ENCODE measurements at places on chromosomes 12 and 14.

- no peak for DNase-seq
Observed at GRCh38 chr12:22551624-22552023, 7.3 kb upstream of the C2CD5 start.

- no peak for DNase-seq
Observed at GRCh38 chr12:2013527-2014223, 9.4 kb upstream of the DCP1B start.

DNA sequence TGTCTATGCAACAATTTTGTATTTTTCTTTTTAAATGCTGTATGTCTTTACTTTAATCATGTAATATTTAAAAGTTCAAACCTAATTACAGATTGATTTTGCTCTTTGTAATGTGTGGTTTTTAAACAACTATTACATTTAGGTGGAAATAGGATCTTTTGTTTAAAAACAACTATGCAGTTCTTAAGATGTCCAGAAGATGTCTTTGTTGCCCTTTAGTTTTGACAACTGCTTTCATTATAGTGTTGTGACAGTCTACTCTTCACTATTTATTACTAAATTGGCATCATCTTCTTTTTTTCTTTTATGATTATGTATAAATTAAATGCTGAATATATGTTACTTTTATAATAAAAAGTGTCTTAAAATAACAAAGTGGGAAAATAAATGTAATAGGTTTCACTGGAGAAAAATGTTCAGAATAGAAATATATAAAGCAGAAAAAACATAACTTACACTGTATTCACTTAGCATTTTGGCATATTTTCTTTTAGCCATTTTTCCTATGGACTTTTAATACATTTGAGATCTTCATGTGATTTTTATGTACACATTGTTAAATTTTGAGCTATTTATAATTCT is 27.1 kb upstream of the PCNX4 start:
- peak; percentile 22 for DNase-seq

DNA sequence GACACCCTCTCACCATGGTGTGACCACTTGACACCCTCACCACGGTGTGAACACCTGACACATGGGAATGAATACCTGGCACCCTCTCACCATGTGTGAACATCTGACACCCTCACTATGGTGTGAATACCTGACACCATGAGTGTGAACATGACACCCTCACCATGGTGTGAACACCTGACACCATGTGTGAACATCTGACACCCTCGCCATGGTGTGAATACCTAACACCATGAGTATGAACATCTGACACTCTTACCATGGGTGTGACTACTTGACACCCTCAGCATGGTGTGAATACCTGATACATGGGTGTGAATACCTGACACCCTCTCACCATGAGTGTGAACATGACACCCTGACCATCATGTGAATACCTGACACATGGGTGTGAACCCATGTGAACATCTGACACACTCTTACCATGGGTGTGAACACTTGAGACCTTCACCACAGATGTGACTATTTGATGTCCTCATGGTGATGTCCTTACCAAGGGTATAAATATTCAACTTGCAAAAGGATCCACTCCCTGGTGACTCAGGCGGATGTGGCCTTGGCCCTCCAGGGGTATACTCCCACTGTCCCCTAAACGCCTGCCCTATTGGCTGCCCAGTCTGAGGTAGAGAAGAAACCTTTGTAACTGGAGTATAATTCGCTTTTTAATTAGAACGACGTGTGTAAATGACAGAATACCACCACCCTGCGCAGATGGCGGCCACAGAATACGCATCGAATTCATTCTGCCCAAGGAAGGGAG is 29.1 kb downstream of the RFLNA start:
- no peak for DNase-seq

GRCh38 chr14:104333646-104334423 is 195.4 kb downstream of the KIF26A start:
- DNase-seq, result no peak

GRCh38 chr12:111785651-111786050 is 18.9 kb downstream of the ALDH2 start:
- no peak for DNase-seq

DNA sequence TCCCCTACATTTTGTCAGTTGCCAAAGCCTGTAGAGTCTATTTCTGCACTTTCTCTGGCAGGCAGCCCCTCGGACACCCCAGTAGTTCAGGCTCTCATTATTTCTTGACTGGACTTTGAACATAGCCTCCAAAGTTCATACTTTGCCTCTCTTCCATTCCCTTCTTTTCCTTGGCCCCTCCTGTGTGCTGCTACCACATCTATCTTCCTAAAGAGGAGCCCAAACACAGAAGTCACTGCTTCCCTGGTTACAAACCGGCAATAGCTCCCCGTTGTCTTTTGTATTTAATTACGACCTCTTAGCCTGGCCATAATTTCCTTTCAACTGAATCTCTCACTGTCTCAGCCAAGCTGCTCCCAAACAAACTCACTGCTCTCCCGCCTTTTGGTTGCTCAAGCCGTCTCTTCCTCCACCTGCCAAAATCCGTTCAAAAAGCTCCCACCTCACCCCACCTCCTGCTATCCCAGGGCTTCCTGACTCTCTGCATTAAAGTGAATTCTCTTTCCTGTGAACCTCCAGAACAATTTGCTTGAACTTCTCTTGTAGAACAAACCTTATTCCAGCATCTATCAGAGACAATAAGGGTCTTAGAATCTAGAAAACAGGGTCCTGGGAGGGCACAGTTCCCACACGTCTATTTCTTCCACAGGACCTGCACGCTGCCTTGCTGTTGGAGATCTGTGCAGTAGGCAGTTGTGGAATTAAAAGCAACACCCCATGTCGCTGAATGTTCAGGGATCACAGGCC is 46.9 kb downstream of the PRMT8 start:
- DNase-seq, result no peak

GRCh38 chr12:6469609-6470374 is 685 bp downstream of the VAMP1 start:
- no peak for DNase-seq

DNA sequence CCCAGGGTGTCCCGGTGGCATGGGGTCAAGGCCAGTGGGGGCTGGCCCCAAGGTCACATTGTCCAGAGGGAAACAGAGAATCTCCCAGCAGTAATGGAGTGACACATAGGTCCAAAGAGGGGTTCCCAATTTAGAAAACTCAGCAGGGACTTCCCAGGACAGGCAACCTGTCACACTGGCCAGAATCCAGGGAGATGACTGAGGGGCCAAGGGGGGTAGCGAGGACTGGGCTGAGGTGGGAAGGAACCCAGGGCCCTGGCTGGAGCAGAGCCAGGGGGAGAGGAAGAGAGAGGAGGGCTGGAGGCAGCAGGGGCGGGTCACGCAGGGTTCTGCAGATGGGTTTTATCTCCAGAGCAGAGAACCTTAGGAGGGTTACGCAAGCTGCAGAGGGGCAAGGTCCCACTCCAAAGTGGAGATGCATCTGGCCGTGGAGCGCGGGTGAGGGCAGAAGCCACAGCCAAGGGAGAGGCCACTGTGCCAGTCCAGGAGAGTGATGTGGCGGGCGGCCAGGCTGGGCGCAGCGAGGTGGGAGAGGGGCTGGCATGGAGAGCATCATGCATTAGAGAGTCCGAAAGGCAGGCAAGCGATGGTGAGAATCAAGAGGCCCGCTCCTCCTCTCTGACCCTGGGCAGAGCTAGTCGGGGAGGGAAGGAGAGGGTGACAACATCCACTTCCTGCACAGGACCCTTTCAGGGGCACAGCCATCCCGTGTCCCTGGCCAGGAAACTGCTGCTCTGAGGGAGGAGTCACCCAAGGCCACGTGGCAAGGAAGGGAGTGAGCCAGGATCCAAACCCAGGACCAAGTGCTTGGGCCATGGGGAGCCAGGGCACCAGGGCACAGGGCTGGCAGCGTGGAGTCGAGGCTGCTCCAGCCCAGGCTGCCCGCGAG is 29.0 kb downstream of the NCOR2 start:
- no peak for DNase-seq

- no peak for DNase-seq
Observed at GRCh38 chr12:103852498-103852997, 11.5 kb upstream of the NT5DC3 start.

DNA sequence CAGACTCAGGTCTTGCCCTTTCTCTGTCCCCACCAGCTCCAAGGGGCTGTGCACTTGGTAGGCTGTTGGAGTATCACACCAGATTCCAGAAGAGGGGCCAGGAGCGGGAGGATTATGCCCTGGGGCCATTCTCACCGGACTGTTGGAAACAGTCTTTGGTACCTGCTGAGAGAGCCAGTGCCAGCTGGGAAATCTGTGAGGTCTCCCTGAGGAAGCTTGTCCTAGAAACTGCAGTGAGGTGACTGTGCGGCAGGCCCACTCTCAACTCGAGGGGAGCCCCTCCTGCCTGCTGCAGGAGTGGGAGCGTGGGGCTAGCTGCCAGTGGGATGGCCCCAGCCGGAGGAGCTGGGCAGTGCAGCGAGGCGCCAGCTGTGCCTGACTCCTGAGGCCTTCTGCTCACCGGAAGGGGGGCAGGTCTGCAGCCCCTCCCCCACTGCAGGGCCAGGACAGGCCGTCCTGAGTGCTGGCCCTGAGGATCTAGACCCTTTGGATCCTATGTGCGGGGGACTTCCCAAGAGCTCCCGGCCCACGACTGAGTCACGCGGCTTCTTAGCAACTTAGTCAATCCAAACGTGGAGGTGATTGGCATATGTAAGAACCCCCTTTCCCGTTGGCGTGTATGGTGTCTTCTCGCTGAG is 295.2 kb downstream of the CACNA1C start:
- no peak for DNase-seq

DNA sequence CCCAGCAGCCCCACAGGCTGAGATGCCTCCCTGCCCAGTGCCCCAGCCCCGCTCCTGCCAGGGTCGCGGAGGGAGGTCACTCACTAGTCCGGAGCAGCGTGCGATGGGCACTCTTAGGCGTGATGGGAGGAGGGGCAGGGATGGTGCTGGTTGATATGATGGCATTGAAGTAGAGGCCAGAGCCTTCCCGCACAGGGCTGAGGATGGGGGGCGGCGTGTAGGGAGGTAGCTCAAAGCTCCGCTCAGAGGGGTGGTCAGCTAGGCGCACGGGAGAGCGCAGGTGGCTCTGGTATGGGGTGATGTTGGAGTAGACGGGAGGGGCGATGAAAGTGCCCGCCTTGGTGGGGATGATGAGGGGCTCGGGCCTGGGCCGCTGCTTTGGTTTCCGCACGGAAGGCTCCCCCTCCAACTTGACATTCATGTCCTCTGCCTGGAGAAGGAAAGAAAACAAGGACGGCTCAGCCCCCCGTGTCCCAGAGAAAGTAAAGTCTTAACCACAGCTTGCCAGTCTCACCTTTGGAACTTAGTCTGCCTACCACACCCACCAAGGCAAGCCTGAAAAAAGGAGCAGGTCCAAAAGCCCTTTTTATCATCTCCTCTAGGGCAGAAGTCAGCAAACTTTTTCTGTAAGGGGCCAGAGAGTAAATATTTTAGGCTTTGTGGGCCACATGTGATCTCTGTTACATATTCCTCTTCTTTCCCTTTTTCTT is 15.5 kb upstream of the PNMA1 start:
- no peak for DNase-seq

DNA sequence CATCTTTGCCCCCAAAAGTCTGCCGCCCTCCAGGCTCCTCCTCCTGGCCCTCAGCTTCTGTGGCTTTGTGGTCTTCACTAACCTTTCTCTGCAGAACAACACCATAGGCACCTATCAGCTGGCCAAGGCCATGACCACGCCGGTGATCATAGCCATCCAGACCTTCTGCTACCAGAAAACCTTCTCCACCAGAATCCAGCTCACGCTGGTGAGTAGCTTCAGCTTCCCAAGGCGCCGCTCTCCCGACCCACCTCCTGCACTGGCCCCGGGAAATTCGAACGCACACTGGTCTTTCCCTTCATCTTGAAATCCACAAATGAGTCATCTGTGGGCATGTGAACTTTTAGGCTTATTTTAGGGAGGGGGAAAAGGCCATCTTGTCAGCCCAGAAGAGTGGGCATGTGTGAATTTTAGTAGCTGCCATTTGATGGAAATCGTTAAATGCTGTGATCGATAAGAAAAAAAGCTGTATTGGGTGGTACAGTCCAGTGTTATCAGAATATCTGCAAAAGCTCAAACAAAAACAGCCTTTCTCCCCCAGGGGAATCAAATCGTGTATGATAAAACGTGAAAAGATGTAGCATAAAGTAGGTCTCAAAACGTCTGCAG is 700 bp downstream of the SLC35E3 start:
- peak; percentile 34 for DNase-seq

DNA sequence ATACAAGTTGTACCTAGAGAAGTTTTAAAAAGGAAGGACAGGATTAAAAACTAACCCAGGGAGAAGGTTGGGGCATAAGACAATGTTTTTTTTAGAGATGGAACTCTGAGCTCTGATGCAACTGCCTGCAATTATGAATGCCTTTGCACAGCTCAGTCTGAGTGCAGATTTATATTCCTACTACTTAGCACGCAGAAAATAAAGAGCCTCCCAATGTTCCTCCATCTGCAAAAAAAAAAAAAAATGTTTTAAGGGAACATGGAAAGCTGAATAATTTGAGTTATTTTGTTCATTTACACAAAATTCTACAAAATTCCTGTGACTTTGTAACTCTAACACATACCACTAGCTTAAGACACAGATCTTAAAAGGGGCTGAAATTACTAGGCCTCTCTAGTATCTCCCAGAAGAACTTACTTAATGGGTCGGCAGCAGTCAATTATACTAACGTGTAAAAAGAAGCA is 15.7 kb downstream of the CLIP1 start:
- DNase-seq, result peak; percentile 87

GRCh38 chr12:117571321-117571720 is 209.9 kb upstream of the NOS1 start:
- DNase-seq, result no peak

- no peak for DNase-seq
Observed at GRCh38 chr12:75781532-75782046, 250.0 kb downstream of the PHLDA1 start.

DNA sequence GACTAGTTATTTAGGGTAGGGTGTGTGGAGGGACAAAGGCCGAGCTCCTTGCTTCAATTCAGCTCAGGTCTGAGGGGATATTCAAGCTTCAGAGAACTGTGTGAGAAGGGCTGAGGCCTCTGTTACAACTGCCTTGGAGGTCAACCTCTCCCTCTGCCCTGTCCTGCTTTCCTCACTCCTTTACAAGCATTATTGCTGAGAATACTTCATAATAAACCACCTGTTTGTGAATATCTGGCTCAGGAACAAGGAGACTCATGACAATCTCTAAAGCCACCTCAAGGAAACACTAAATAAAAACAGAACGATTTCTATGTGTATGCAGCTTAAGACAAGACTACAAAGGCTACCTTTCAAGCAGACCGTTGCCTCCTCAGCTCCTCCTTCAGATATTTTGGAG is 21.7 kb downstream of the OTOGL start:
- no peak for DNase-seq

- DNase-seq, result peak; percentile 8
Observed at GRCh38 chr12:93946542-93947150, 201.7 kb upstream of the PLXNC1 start.

DNA sequence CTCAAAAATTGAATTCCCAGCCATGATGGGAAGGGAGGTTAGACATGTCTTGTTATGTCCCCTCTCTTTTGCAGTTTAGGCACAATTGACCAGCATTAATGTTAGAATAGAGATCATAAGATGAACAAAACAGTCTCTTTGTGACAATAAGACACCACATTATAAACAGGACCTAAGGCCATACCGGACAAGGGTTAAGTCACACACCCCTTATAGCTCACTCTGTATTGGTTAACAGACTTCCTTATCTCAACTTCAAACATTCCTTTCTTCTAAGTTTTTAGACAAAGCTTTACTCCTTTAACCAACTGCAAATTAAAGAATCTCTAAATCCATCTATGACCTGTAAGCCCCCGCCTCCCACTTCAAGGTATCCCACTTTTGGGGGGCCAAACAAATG is 81.1 kb upstream of the CPM start:
- no peak for DNase-seq
